ENCODE measurements at places on chromosomes 3 and 15.

DNA sequence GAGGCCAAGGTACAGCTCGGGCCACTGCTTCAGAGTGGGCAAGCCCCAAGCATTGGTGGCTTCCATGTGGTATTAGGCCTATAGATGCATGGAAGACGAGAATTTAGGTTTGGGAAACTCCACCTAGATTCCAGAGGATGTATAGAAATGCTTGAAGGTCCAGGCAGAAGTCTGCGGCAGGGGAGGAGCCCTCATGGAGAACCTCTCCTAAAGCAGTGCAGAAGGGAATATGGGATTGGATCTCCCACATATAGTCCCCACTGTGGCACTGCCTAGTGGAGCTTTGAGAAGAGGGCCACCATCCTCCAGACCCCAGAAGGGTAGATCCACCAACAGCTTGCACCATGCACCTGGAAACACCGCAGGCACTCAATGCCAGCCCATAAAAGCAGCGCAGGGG is 48.1 kb upstream of the XXYLT1 start:
- no peak for DNase-seq

GRCh38 chr15:41655716-41656115 is 4.5 kb upstream of the MGA start:
- no peak for DNase-seq

DNA sequence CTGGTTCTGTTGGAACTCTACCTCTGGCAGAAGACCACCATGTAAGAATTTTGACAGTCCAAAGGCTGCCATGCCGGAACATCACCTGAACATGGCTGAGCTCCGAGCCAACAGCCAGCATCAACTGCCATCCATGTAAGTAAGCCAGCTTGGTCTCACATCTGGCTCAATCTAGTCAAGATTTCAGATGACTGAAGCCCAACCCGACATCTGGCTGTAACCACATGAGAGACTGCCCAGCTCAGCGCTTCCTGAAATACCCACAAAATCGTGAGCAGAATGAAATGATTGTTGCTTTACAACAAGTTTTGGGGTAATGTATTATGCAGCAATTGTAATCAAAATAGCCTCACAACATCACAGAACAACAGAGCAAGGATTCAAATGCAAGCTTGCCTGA is 32.9 kb downstream of the GHSR start:
- no peak for DNase-seq

GRCh38 chr3:14077310-14077709 is 47.4 kb downstream of the CHCHD4 start:
- no peak for DNase-seq

DNA sequence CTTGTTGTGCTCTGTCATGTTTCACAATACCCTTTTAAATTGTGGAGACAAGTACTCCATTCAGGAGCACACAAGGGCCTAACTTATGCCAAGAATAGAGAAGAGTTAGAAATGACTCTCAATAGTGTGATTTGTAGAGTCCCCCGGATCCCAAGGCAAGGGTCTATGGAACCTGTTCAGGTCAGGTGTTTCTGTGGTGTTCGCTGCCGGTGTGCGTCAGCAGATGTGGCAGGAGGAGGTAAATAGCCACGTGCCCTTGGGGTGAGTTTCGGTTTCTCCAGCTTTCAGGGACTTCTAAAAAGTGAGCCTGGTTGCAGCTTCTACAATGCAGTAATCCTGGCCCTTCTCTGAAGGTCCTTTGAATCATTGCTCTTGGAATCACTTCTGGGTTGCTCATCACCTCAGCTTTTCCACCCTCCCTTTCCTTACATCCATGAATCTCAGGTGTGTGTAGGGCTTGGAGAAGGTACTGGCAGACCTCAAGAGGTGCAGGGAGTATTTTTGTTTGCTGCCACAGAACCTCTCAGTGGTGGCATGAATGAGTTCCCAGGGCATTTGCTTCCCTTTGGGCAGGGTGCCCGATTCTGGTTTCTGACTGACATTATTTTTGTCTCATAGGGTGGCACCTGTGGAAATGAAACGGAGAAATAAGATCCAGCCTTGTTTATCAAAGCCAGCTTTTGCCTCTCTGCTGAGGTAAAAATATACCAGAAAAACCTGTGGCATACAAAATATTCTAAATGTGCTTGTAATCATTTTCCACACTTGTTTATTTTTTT is 7.3 kb downstream of the ST3GAL6 start:
- no peak for DNase-seq

DNA sequence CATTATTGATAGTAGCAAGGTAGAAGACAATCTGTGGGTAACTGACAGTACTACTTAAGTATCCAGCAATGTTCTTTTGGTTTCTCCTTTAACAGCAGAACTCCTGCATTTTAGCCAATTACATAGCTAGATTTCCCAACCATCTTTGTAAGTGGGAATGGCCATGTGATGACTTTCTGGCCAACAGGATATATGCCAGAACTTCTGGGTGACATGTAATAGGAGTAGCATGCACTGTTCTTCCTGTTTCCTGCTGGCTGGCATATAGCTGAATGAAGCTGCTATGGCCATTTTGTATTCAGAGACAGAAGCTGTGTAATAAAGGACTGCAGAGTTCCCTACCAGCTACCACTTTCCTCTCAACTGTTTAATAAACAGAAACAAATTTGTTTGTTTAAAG is 18.0 kb downstream of the SPICE1 start:
- no peak for DNase-seq

DNA sequence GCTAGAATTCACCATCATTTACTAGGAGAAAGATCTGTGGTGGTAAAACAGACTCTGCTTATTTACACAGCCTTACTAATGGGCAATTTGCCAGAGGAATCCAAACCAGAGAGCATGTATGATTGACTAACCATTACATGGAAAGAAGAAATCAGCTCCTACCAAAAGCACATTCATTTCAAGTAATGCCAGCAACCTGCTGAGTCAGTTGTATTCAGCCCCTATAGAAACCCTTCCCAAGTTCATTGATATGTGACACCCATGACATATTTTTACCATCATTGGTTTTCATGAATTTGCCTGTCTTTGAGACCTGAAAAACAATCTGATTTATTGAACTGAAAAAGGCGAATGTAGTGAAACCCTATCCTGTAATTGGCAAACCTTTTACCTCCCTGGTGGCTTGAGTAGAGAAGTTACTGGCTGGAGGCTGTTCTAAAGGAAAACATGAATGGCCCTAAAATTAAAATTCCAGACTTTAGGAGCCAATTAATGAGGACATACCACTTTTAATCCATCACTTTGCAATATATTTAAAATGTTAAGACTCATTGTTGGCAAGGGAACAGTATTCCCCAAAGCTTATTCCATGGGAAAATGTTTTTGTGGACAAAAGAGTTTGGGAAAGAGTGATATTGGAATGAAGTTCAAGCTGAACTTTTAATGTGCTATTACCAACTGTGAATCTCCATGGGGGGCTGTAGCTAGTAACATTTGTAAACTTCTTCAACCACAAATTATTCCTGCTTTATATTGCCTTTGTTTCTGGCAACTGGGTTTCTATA is 542.9 kb downstream of the FHIT start:
- no peak for DNase-seq

GRCh38 chr15:91114301-91114700 is 14.2 kb downstream of the SV2B start:
- no peak for DNase-seq

All from stimulated activated naive B cell treated with anti-CD40 and anti-IgM and Interleukin-4, amounts not matched to agents 10 μg/mL and 1 μg/mL and 100 μg/mL, for 72 hours (primary cell).